Left colon (tissue), 2 donors: ENCODE measurements at places on chromosomes 2 and 18.

DNA sequence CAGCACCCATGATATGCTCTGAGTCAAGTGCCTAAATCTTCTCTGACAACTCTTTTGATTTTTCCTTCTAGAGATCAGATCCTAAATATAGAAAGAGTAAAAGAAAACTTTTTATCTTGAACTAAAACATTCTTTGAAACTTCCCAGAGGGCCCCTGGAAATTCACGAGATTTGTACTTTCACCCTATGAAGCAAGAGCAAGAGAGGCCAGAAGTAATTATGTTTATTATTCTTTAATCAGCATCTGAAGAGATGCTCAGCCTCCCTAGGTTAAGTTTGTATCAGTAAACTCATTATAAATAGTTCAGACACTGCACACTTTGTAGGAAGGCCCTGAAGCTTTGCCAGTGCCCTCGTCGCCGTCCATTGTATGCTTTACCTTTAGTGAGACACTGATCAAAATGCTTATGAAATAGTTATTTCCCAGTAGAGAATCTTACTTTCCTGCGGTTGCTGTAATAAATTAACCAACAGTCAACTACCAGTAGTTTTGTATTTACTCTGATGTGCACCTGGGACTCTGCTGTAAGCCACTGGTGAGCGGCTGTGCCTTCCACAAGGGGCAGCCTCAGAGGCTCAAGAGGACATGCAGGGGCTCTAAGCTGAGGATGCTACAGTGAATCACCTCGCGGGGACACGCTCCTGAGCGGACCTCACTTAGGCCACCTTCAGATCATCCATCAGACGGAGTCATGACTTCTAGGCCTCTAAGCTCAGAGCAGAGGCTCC, 71.9 kb downstream of the BIN1 start:
- DNase-seq = no peak

DNA sequence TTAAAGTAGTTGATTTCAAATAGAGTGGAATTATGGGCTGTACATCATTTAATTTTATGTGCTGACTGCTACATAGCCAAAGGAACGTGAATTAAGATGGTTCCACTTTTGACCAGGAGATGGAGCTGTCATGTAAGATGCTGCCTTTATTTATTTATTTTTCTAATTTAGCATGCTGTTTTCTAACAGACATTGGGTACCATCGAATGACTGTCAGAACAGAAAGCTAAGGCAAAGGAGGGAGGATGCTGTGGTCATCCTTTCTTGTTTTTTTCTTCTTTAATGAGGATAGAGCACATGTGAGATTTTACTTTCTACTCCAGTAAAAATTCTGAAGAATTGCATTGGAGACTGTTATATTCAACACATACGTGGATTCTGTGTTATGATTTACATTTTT, at the start of gene SCN2A:
TSS of gene SCN2A (plus strand) at position 185 of the 400 bp plus-strand sequence. CDS start 56,410 bp downstream, outside the sequence.
- DNase-seq = no peak

- DNase-seq = peak; percentile 26
Measured at GRCh38 chr2:226030788-226031646, 631.5 kb downstream of the NYAP2 start.

DNA sequence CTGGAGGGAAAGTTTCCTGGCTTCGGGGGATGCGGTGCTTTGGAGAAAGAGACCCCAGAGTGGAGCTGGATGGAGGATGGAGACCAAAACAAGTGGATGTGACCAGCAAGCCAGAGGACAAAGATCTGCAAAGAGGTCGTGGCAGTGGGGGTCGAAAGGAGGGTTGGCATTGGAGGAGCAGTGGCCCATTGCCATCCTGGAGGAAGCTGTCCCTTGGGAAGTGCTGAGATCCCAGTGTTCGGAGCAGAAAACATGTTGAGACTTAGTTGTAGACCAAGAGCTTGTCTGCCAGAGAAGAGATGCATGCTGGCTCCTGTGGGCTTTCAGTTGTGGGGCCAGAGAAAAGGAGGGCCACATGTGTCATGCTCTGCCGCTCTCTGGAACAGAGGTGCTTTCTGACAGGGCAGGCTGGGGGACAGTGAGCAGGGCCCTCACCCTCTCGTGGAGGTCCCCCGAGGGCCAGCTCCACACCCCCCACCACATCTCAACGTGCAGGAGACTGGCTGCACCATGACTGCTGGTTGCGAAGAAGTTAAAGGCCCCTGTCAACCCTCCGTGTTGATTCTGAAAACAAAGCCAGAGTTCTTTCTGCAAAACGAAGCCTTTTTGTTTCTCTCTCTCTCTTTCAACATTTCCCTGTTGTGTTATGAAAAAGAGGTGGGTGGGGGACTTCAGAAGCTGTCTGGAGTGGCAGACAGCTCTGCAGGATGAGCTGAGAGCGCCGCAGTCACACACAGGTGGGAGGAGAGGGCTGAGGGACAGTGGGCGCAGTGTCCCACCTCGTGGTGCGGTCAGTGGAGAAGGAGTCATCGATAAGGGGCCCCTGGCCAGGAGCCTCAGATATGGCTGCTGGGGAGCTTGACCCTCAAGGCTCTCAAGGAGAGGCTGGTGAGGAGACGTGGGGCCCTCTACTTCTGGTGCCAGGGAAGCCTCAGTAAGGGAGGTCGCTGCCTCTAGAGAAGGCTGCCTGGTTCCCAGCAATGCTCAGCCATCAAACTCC, 77.6 kb upstream of the BCL2L11 start:
- DNase-seq = no peak

DNA sequence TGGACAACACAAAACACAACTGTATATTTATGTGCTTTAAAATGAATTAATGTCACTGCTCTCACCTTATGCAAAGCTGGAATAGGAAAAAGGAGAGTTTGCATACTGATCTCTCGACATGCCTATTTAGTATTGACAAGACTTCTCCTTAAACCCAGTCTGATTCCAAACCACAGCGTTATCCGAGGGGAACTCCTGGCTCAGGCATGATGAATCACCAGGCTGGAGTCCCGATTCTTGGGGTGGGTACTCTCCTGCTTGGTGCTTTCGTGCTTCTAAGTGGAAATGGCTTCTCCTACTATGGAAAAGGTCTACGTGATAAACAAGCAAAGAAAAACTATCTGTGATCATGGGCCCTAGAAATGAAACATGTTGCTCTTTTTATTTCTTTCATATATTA, 88.9 kb upstream of the SLC35G4 start:
- DNase-seq = no peak

DNA sequence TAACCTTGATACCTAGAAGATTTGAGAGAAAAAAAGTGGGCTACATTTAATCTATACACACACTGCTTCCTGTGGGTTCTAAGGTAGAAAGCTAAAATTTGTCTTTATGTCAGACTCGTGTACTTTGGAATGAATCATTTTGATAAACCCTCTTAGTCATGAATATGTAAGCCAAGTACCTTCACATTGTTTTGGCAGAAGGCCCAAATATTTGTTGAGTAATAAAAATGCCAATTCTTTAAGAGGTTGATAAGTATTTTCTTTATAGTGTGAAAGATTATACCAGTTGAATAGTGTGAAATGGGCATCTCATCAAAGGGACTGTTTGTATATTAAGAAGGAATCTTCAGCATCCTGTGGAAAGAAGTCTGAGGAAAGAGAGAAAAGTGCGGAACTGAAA, 1464.7 kb upstream of the ZEB2 start:
- no peak for DNase-seq

DNA sequence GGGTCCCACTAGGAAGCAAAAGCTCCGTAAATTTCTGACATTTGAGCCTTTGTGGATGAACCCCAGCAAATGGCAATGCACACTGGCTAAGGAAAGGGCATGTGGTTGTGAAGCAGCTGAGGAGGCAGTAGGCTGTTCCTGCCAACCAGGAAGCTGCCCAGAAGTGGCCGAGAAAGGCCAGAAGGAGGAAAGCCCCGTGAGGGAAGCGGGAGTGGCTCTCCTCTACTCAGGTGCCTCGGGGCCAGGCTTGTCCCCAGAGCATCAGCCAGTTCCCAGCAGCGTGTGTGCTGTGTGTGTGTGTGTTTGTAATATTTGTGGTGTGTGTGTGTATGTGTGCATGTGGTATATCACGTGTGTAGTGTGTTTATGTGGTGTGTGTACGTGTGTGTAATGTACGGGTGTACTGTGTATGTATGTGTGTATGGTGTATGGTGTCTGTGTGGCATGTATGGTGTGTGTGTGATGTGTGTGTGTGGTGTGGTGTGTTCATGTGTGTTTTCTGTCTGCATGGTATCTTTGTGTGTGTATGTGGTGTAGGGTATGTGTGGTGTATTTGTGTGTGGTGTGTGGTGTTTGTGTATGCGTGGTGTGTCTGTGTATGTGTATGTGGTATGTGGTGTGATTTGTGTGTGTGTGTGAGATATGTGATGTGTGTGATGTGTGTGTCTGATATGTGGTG, 90.6 kb downstream of the APOB start:
- DNase-seq = no peak

DNA sequence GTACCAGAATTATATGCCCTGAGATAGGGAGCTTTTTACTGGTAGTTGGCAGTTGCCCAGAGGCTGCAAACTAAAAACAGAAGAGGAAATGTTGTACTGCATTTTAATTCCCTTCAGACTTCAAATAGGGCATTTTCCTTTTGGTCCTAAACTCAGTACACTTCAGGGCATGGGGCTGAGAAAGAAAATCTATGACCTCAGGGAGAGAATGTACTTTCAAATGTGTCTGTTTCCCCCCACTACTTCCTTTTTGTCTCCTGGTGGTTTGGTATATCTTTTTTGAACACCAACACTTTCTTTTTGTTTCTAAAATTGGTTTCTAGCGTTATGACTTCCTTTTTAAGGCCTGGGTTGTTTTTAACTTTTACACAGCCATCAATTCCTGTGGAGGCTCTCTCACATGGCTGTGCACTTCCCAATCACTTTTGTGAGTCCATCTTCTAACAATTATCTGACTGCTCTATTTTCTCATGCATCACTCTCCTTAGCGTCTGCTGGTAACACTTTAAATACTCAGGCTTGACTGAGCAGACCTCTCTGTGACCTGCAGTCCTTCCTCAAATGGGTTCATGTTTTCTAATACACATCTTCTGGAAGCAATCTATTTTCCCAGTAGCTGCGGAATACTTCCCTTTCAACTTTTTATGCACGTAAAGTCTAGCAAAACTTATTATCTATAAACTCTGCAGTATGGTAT, 596.0 kb downstream of the LRP1B start:
- DNase-seq = no peak

DNA sequence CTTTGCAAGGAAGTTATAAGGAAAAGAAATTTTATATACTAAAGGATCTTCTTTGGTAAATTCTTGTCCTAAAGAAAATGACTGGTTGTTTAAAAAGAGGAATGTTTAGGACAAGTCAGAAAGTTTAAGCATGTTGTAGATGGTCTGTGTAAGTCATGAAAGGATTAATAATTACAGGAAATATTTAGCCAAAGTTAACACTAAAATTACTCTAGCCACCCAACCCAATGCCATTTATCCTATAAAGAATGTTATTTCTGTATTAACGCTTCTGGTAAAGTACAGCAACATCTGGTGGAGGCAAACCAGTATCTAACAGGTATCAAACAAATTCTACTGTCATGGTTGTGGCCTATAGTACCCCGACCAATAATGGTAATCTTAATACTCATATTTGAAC, 546.9 kb upstream of the PKDCC start:
- no peak for DNase-seq

- DNase-seq = no peak
Measured at GRCh38 chr2:221962186-221962585, 336.6 kb downstream of the PAX3 start.

GRCh38 chr2:144567745-144568144, 47.8 kb upstream of the ZEB2 start:
- DNase-seq = no peak

- no peak for DNase-seq
Measured at GRCh38 chr2:236970656-236971010, 115.1 kb upstream of the COPS8 start.

GRCh38 chr18:21598726-21599584, 1.5 kb downstream of the ESCO1 start:
- peak; percentile 31 for DNase-seq

GRCh38 chr18:45355944-45356520, 259.2 kb upstream of the SLC14A2 start:
- DNase-seq = no peak

DNA sequence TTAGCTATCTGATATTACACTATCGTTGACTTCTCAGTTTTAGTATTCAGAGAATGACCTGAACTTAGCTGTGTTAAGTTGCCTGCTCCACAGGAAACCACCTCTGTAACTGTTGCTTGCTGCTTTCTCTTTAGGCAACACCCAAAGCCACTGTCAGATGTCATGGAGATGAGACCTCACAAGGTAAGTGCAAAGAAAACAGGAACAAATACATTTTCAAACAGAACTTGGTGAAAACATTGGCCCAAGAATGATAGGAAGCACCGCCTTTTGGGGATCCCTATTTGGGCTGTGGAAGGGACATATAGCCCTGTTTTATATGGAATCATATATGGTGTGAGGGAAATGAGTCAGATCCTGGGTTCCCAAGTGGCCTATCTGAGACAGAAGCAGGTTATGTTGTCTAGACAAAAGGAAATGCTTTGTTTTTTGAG, 143.4 kb downstream of the UBE2E3 start:
- no peak for DNase-seq

DNA sequence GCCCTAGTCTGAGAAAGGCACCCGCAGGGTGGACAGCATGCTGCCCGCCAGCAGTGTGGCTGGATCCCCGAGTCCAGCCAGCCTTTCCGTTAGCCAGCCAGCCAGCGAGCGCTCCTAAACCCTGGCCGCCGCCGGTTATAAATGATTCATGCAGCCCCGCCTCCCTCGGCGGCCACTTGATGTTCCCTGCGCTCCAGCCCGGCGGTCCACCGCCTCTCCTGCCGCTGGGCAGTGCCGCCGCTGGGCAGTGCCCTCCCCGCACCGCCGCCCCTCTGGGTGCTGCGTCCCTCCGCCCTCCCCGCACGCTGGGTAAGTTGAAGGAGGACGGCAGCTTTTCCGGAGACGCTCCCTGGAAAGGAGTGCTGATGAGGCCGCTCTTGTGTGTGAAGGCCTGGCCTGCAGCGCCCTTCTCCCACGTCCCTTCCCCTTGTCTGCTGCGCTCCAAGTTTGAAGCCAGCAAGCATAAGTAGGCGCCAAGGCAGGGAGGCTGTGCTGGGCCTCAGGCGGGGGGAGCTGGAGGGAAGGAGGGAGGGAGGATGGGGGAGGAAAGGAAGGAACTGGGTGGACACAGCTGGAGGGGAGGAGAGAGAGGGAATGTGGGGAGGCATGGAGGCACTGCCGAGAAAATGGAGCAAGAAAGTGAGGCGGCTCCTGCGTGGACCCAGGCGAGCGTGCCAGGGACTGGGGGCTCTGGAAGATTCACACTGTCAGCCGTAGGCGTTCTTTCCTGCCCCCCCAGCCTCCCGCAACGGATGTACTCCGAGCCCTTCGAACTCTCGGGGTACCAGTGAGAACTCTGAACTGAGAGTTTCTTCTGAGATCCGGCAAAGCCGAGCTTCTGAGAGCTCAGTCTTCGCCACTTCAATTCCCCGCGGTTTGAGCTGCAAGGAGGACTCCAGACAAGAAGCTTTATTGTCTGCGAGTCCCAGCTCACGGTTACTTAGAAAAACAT, 131.9 kb downstream of the GLI2 start:
- DNase-seq = peak; percentile 66

GRCh38 chr2:109255654-109256053, 126.6 kb downstream of the SH3RF3 start:
- DNase-seq = no peak

GRCh38 chr18:27004056-27004829, 138.7 kb upstream of the AQP4 start:
- no peak for DNase-seq
